Neural crest cell (in vitro differentiated cells): ENCODE measurements at places on chromosomes 7 and 10.

- no peak for DNase-seq
Observed at GRCh38 chr10:986137-986825, 2.0 kb upstream of the GTPBP4 start.

GRCh38 chr7:90119178-90119971 lies 34.9 kb upstream of the STEAP1 start:
- DNase-seq, result peak; percentile 17

DNA sequence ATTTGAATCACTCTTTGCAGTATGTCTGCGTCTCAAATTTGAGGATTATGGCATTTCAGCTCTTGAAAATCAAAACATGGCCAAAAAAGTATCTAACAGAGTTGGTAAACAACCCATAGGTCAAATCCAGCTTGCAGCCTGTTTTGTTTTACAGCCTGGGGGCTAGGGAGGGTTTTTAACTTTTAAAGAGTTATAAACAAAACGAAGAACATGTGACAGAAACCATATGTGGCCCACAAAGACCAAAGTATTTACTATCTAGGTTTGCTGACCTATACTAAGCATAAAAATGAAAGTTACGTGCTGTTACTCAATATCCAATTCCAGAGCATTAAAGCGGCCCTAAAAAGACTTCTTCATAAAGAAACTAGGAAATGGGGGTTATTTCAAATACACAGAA lies 55.5 kb upstream of the STARD3NL start:
- DNase-seq, result no peak

DNA sequence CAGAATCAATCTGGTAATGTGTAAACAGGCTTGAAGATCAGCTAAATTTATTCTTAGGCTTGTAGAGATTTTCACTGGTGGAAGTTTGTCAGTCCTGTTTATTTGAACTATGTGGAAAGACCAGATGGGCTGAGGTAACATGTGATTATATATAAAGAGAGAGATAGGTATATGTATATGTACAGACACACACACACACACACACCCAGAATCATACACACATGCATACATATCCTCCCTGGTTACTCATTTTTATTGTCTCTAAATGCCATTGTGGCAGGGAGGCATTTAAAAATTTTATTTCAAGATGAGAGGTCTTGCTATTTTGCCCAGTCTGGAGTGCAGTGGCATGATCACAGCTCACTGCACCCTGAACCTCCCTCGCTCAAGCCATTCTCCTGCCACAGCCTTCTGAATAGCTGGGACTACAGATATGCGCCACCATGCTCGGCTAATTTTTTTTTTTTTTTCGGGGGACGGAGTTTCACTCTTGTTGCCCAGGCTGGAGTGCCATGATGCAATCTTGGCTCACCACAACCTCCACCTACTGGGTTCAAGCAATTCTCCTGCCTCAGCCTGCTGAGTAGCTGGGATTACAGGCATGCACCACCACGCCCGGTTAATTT lies 78.1 kb upstream of the CYTH3 start:
- no peak for DNase-seq

DNA sequence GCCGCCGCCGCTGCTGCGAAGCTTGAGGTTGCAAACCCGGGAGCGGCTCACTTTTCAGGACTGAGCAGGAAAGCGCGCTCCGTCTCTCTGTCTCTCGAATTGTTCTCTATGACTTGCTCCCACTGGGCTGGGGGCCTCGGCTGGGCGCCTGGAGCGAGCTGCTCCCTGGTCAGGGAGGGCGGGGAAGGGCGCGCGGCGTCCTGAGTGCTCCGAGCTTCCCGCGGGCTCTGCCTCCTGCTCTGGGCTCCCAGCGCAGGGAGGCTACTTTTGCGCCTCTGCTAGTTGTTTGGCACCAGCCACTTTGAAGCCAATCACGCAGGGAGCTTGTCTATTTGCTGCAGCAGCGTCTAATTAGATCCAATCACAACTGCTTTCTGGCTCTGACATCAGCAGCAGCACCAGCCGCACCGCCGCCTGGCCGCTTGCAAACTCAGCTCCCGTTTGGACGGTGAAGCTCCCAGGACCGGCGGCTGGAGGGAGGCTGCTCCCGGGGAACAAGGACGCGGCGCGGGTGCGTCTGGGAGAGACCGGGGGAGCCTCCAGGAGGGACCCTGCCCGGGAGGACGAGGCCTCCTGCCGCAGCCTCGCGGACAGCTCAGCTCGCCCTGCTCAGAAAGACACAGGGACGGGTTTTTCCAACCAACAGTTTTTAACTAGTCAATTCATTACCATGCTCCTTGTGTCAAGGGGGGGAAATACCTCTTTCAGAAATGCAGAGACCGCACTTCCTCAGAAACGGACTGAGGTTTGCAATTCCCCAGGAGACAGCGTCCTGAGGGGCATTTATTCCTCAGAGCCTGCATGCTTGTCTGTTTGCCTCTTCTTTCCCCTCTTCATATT lies at the start of gene ADARB2:
Gene ADARB2 (minus strand): TSS at position 304 of the 840 bp plus-strand sequence.
- DNase-seq, result peak; percentile 67

DNA sequence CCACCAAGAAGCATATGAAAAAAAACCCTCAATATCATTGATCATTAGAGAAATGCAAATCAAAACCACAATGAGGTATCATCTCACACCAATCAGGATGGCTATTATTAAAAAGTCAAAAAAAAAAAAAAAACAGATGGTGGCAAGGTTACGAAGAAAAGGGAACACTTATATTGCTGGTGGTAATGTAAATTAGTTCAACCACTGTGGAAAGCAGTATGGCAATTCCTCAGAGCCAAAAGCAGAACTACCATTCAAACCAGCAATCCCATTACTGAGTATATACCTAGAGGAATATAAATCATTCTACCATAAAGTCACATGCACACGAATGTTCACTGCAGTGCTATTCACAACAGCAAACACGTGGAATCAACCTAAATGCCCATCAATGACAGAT lies 46.0 kb downstream of the CNOT4 start:
- no peak for DNase-seq

DNA sequence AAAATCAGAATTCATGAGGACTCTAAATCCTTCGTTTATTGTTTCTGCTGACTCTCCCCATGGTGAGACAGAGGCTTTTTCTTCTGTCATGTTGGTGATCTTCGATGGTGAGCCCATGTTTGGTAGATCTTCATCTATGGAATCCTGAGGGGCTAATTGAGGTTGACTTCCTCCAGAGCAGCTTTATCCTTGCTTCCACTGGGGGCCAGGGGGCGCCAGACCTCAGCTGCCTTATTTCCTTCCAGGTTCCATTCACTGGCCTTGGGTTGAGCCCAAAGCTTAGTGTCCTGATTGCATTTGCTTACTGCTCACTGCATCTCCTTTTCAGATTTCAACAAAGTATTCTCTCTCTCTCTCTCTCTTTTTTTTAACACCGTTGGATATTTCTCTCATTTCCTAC lies 80.7 kb downstream of the GCC1 start:
- peak; percentile 2 for DNase-seq

DNA sequence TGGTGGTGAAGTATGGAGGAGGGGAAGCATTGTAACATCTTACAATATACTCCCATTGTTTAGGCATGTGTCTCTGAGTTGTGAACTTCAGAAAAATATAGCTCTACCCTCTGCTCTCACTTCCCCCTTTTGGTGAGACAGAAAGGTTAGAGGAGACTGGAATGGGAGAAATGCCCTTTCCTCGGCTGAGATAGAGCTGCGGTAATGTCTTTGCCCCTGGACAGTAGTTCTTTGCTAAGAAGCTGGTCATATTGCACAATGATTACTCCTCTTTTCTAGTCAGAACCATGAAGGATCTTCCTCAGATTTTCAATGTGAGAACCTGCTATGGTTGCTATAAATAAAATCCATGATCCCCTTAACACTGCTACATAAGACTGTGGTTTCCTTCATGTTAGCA lies 171.0 kb downstream of the SEM1 start:
- DNase-seq, result no peak

- no peak for DNase-seq
Observed at GRCh38 chr7:157660971-157661610, 324.3 kb downstream of the DNAJB6 start.

- no peak for DNase-seq
Observed at GRCh38 chr10:6148251-6148701, 54.5 kb upstream of the PFKFB3 start.

- DNase-seq, result no peak
Observed at GRCh38 chr7:97081521-97082300, 35.8 kb upstream of the SDHAF3 start.

GRCh38 chr10:95756041-95756761 lies at the start of gene ENTPD1:
Gene ENTPD1 (plus strand): TSS chr10:95756163. CDS start chr10:95756240, 77 bp downstream.
- no peak for DNase-seq

DNA sequence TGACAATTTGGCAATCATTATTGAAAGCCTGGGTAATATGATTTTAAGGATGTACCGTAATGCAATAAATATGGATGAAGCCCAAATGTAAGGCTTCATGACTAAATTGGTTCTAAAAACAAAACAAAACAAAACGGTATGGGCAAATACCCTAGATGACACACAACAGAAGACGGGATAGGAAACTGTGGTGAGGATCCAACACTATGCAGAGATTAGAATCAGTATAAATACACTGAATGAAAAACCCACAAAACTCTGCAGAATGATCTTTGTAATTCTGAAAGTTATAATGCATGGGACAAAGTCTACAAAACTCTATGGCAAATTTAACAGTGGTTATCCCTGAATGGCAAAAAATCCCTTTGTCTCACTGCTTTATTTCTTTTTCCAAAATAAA lies 57.6 kb downstream of the MALSU1 start:
- DNase-seq, result no peak

- DNase-seq, result no peak
Observed at GRCh38 chr10:73017955-73018480, 63.4 kb upstream of the PLA2G12B start.

DNA sequence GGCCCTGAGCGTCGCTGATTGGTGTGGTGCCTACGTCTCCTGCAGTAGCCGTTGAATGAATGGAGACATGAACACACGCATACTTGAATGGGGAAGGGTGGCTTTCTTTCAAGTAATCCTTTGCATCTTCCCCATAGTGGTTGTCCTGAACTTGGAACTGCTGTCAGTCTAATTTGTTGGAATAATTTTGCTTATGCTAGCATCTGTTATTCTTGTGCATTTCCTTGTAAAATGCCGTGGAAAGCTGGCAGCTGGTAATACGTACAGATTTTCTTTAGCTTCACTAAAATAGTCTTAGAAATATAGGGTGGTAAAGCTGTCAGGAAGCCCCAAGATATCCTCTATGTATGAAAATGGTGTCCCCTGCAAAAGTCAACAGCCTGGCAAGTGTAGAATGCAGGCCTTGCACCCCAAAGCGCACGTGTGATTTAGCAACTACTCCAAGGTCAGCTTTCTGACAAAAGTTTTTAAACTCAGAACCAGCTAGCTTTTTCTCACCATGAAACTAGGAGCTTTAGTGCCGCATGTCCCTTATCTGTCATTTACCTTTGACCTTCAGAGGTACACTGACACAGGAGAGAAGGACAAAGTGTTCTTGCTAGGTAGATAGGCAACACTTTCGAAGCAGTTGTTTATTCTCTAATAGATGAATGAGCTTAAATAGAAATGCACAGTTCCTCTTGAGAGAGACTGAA lies 70.8 kb downstream of the RBM33 start:
- no peak for DNase-seq

- DNase-seq, result no peak
Observed at GRCh38 chr7:45122975-45123860, 11.7 kb upstream of the TBRG4 start.

DNA sequence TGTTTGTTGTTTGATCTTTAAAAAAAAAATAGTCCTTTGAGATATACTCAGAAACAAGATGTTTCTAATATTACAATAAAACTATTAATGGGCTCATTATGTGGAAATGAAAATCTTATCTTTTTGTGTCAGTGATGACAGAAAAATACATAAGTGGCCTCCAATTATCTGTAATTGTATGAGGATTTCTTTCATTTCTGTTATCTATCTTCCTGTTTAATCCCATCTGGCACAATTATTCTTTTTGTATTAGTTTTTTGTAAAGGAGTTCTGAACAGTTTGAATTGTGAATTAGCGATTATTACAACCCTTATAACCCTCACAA lies 270.8 kb downstream of the BBS9 start:
- DNase-seq, result no peak

DNA sequence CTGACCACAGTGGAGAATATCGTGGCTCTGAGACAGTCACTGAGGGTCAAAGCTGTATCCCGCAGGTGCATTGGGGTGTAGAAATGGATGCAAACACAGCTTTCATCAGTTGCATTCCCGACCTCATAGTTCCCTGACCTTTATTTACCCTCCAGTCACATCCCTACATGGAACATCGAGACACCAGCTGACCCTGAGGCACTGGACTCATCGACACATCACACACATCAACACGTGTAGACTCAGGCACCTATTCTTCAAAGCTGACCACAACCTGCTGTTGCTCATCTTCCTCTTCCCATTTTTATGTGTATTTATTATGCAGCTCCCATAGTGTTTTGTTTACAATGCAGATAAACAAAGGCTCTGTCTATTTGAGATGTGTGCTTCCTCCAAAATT lies 396.9 kb upstream of the NRP1 start:
- no peak for DNase-seq

DNA sequence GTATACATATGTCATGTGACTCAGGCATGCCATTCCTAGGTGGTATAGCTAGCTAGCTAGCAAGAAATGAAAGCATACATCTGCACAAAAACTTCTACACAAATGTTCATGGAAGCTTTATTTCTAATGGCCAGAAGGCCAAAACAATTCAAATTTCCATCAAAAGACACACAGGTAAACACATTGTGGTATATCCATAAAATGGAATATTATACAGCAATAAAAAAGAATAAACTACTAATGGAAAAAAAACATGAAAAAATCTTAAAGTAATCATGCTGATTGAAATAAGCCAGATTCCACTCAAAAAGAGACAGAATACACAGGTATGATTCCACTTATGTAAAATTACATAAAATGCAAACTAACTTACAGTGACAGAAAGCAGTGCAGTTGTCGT lies 154.3 kb downstream of the MACC1 start:
- no peak for DNase-seq

GRCh38 chr7:34015651-34016050 lies 110.3 kb downstream of the BMPER start:
- no peak for DNase-seq

- no peak for DNase-seq
Observed at GRCh38 chr7:128948976-128949760, 11.4 kb downstream of the IRF5 start.

- no peak for DNase-seq
Observed at GRCh38 chr7:103524042-103524907, 78.3 kb upstream of the SLC26A5 start.

GRCh38 chr7:116727432-116728009 lies 55.5 kb downstream of the MET start:
- DNase-seq, result no peak

DNA sequence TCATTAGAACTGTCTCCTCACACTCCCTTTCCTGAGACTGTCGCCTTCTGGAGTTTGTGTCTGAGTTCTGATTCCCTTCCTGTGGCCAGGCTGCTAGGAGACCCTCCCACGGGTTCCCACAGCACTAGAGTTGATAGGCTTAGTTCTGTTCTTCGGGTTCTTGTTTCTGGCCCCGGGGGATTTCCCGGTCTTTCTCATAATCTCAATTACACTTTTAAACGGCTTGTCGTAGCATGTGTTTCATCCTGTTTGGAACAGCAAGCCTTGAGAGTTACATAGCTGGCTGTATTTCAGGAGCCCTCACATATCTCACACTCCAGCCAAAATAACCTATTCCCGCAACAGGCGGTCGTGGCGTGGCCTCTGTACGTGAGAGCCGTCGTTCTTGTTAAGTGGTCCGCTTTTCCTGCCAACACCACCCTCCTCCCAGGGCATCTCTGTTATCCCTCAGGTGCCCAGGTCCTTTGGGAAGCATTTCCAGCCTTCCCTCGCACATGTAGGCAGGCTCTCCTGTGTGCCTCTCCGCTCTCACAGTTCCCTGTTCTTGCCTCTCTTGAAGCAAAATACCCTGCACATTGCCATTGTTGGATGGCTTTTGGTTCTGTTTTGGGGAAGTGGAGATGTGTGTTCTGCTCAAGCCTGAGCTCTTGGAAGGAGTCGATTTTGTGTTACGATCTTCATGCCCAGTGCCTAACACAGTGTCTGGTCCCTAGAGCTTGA lies 46.0 kb downstream of the CDC123 start:
- no peak for DNase-seq
